ENCODE measurements at places on chromosomes 4 and X. TPM values are rescaled to one million over a fixed set of nuclear protein-coding genes. Genes with fewer than 3 reads are reported as not detected.
A peak's percentile ranks its signal among the peaks of the same experiment; 100 is the strongest.

DNA sequence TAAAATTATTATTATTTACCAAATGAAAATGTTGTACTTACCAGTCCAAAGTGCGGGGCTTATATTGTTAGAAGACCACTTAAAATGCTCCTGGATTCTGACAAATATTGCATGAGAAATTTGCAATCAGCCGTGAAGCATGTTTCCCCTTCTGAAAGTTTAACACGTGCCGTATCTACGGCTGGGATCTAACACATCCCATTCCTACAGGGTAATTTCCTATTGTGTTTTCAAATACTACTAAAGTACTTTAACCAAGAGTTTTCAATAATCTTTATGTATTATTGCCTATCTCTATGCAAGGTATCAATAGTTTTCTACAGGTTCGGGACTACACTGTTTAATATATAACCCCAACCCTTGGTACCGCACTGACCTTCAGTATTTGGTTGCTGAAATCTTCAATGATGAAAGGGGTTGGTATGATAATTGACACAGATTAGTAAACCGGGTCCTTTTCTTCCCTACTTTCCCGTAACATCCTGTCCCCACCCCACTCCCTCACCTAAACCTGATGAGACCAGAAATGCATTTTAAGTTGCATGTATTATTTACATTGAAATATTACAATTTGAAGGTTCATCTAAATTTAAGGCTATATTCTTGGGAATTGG, 795 bp upstream of the BRWD3 start:
- peak overlapping the region; percentile 90 for H3K4me3 ChIP-seq
- H3K27ac ChIP-seq: peak overlapping the region; percentile 95
- no peak for DNase-seq
- peaks cover 18% of the 10 kb centered on the region for H3K4me1 ChIP-seq
- peaks cover 3% of the 10 kb centered on the region for H3K36me3 ChIP-seq

DNA sequence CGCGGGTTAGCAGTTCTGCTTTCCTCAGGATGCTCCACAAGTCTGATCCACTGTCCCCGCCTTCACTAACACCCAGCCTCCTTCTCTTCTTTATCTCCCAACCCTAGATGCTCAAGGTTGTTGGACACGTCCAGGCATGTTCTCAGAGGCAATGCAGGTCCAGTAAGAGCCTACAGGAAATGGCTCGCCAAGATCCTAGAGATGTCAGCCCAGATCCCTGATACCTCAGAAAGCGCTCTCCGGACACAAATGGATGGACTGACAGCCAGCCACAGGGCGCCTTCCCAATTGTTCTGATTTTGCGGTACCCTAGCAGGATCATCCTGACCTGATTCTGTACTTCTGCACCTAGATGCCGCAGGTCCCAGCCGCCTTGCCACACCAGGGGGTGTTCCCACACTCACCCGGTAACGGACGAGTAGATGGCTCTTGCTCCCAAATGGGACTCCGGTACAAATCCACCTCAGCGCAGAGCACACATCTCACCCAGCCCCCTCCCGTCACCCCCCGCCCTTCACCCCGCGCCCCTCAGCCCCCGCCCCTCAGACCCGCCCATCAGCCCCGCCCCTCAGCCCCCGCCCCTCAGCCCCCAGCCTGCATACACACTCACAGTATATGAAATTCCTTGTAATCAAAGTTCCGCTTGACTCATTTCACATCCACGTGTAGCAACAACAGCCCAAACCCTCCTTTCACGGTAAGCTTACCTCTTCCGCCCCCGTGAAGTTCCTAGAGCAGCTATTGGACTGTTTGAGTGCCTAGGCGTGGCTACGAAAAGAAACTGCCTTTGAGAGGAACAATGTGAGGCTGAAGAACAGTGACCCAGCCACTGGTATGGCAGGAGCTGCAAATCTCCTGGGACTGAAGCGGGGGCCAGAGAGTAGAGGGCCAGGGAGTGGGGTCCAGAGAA, at the start of gene EDA2R:
Gene EDA2R, minus strand, starts transcription at position 488 of the 910 bp plus-strand sequence. CDS start 23,058 bp downstream, outside the sequence.
- peaks cover 9% of the 10 kb centered on the region for H3K4me1 ChIP-seq
- peak; percentile 62 for DNase-seq
- H3K27ac ChIP-seq: peak within 1 kb of the TSS; percentile 69

GRCh38 chr4:150976478-150977118, 38.5 kb downstream of the LRBA start:
- no peak overlapping the region for H3K27ac ChIP-seq
- H3K4me1 ChIP-seq: peaks cover 39% of the 10 kb centered on the region
- no peak for DNase-seq
- peaks cover 25% of the 10 kb centered on the region for H3K36me3 ChIP-seq

- no peaks in the 10 kb centered on the region for H3K4me1 ChIP-seq
- DNase-seq: no peak
- no peaks in the 10 kb centered on the region for H3K36me3 ChIP-seq
- no peak overlapping the region for H3K27ac ChIP-seq
- H3K4me3 ChIP-seq: no peak overlapping the region
Measured at GRCh38 chr4:89995006-89995405, 100.4 kb downstream of the MMRN1 start.

The CT45A2 gene
- not detected for total RNA-seq

The TEX11 gene
- 0.16 TPM for total RNA-seq

All from activated CD8-positive, alpha-beta memory T cell treated with anti-CD3 and anti-CD28 coated beads, Interleukin-2, amount 10 ng/mL, durations not matched to agents 7 days and 5 days (primary cell).